ENCODE measurements at places on chromosomes 1 and 21. TPM values are rescaled to one million over a fixed set of nuclear protein-coding genes. Genes with fewer than 3 reads are reported as not detected.

DNA sequence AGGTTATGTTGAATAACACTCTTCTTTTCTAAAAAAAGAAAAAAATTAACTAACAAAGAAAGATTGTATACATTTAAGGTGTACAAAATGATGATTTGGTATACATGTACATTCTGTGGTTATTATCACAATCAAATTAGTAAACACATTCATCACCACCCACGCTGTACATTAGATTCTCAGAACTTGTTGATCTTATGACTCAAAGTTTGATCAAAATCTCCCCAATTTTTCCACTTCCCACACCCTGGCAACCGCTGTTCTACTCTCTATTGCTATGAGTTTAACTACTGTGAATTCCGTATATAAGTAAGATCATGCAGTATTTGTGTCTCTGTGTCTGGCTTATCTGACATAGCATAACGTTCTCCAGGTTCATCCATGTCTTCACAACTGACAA lies 469.5 kb upstream of the CHRM3 start:
- peak; percentile 51 for DNase-seq

DNA sequence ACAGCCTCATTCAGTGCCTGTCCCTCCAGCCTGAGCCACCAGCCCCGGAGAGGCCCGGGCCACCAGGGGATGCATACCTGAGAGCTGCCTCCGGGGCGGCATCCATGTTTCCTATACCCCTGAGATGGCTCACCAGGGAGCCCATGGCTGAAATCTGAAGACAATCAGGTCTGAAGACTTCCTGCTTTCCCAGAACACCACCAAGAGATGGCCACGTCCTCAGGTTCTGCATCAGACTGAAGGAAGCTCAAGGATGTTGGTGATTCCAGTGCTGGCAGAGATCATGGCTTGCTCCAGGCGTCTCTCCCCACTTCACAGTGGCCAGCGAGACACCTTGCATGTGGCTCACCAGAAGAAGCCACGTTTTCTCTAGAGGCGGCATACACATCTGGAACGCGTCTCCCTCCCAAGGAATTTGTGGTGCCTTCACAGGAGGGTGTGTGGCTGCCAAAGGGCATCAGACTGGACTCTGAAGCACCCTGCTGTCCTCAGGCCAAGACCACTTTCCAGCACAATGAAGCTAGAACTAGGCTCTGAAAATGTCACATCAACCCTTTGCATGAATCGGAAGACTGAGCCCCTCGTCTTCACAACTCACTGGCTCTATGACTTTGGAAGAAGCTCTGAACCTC lies 170.7 kb upstream of the IRF2BP2 start:
- no peak for DNase-seq

The MECR gene
- total RNA-seq = 35.4 TPM

The ABL2 gene
- 78.2 TPM for total RNA-seq

DNA sequence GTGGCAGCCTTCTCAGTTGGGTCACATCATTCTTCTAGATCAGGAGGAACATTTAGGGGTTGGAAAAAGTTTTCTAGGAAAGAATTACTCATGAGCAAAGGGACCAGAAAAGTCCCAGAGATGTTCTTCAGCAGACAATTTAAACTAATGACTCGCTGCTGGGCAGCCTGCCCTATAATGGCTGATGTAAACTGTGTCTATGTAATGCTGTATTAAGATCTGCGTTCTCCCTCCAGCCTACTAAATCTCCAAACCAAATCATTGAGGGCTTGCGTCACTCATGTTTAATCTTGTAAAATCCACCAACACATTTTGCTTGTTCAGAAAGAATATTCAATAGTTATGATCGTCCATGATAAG lies 92.1 kb downstream of the LRRC8C start:
- peak; percentile 81 for DNase-seq
